ENCODE measurements at places on chromosomes 16 and 17.

DNA sequence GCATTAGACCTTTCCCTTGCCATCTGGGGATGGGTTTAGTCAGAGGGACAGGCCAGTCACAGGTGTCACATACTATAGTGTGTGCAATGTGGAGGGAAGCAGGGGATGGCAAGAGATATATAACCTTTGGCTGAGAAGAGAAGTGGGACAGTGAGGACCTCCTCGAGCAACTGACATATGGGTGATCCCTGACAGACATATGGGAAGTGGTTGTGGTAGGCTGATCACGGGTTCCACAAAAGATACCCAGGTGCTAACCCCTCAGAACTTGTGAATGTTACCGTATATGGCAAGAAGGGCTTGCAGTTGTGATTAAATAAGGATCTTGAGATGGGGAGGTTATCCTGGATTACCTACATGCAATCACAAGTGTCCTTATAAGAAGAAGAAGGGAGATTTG, 188.1 kb upstream of the MPHOSPH6 start:
- no peak for DNase-seq

DNA sequence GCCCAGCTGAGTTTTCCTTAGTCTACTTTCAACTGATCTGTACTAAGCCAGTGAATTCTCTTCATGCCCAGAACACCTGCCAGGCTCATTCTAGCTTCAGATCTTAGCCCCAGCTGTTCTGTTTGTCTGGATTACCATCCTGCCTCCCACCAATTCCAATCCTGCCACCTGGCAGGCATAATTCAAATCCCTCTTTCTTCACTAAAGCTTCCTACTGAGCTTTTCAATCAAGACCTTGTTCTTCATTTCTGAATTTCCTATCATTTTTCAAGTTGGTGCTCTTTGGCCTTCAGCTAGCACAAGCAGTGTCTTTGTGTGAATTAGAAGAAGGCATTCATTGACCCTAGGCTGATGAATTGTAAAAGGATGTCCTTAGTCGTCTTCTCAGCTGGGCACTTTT, 357.6 kb downstream of the UTP18 start:
- no peak for DNase-seq

DNA sequence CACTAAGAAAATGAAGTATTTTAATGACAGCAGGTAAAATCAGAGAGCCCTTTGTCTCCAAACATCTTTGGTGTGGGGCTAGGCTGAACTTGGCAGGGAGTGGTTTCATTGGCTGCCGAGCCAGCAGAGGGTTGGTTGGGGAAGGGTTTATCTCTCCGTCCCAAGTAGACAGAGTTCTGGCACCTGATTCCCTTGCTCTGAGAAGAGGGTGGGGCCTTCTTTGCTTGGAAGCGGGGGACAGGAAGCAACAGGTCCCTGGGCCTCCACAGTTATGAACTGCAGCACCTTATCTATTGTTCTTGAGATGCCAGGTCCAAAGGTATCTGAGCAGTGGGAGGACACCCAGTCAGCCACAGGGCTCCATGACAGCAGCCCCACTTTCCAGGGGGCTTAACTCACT, 12.3 kb upstream of the CDH1 start:
- no peak for DNase-seq

GRCh38 chr17:57954397-57955182, 622 bp downstream of the CUEDC1 start:
- DNase-seq: peak; percentile 57

DNA sequence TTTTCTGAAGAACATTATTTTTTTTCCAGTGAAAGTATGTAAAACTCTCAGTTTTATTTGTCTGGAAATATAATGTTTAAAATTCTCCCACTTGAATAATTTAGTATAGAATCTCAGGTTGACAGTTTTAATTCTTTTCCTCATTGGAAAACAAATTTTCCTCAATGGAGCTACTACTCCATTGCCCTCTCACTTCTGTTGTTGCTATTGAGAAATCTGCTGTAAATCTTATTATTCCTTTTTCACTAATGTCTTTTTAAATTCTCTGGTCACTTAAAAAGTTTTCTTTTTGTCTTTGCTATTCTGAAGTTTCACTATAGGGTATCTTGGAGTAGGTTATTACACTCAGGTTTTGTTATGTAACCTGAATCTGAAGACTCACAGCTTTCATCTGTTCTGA, 216.1 kb upstream of the PMFBP1 start:
- no peak for DNase-seq

DNA sequence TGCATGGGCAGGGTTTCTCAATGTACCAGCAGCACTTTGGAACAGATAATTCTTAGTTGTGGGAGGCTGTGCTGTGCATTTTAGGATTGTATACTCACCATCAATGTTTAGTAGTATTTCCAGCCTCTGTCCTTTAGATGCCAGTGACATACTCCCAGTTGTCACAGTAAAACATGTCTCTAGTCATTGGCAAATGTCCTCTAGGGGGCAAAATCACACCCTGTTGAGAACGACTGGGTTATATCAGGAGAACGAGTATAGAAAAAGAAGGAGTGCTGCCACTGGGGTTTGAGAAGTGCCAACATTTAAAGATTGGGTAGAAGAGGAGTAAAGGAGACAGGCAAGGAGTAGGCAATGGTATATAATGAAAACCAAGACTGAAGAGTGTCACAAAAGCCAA, 37.9 kb upstream of the SMIM36 start:
- DNase-seq: no peak

DNA sequence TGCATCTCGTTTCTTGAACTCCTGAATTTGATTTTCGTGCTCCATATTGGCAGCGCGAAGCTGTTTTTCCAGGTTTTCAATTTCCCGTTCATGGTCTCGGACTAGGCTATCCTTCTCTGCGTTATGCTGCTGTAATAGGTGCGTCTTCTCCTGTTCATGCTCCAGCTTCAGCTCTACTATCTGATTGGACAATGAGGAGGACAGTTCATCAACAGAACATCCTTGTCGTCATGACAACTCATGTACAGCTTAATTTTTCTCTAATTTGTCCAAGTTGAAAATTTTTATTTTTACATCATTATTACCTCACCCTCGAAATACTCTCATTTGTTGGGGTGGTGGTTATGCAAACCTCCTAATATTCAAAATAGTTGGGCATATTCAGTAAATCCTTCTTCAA, 289.8 kb downstream of the CEP112 start:
- no peak for DNase-seq

DNA sequence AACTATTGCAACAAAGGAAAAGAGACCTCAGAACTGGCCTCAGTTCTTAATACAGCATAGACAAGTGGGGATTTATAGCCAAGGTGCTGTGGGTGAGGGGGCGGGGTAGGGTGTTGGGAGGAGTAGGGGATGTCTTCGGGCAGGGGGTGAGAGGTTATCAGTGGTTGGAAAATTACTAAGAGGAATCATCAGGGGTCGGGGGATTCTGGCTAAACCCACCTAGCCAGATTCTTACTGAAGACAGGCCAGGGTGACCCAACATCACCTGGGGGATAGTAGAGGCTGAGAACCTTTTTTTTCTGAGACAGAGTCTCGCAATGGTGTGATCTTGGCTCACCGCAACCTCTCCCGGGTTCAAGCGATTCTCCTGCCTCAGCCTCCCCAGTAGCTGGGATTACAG, 32.6 kb downstream of the HS3ST3B1 start:
- no peak for DNase-seq

- no peak for DNase-seq
These were observed 155.2 kb upstream of the MYOCD start for GRCh38 chr17:12510535-12510934.

GRCh38 chr17:6666077-6666521, 14.5 kb downstream of the C17orf100 start:
- DNase-seq: peak; percentile 74

DNA sequence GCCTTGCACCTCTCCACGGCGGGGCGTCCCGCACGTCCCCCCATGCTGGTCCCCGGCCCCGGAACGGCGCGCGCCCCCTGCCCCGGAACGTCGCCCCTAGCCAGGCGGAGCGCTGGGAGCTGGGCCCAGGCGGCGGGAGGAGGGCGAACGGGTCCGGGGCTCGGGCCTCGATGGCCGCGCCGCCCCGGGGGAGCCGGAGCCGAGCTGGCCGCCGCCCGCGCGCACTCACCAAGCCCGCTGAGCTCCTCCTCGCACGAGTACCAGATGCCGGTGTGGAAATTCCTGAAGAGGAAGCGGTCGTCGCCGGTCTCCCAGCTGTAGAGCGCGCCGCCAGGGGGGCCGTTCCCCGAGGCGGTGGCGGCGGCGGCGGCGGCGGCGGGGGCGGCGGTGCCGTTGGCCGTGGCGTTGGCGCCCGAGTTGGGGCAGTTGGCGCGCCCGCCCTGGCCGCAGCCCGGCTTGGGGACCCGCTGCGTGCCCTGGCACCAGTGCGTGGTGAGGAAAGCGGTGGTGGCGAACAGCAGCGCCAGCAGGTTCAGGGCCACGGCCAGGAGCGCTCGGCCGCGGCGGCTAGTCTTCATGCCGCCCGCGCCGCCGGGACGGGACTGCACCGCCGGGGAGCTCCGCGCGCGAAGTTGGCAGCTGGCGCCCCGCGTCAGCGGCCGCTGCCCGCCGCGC, 530 bp downstream of the GSG1L start:
- DNase-seq: no peak

GRCh38 chr16:53998024-53998810, 288.4 kb downstream of the IRX3 start:
- no peak for DNase-seq

DNA sequence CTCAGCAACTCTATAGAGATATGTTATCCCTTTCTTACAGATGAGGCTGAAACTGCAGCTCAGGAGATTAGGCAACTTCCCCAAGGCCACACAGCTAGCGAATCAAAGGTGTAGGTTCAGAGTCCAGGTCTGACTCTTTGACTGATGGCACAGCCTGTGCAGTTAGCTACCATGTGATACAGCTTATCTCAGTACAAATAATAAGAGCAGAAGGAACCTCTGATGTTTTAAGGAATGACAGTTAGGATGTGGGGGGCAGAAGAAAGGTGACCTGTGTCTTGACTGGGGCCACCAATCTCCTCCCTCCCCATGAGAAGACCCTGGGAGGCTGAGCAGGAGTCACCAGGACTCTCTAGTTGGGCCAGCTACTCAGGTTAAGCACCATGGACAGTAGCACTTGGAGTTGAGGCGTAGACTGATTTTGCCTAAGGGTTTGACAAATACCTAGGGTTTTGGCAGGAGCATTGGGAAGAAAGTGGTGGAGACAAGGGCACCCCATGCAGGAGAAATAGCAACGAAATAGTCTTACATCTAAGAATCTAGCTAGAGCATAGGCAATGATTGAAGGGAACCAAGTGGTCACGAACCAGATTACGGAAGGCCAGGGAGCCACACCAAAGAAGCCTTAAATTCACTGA, 22.8 kb upstream of the ACSM2B start:
- DNase-seq: no peak

- DNase-seq: no peak
These were observed 10.9 kb upstream of the CACNG4 start for GRCh38 chr17:66953630-66954020.

- no peak for DNase-seq
These were observed 23.0 kb upstream of the CDR2 start for GRCh38 chr16:22397464-22397863.

All from RWPE1 (cell line).